ENCODE measurements at places on chromosomes 7 and 10. TPM values are rescaled to one million over a fixed set of nuclear protein-coding genes. Genes with fewer than 3 reads are reported as not detected.

The VAX1 gene
- total RNA-seq: not detected

The SYNPO2L gene
- 0.11 TPM for total RNA-seq

The FAS gene
- 2.1 TPM for total RNA-seq

The HYAL4 gene
- not detected for total RNA-seq

The OR6V1 gene
- not detected for total RNA-seq

The SEMA4G gene
- 13.0 TPM for total RNA-seq

GRCh38 chr7:157544226-157544625 is 207.4 kb downstream of the DNAJB6 start:
- peak; percentile 7 for DNase-seq

DNA sequence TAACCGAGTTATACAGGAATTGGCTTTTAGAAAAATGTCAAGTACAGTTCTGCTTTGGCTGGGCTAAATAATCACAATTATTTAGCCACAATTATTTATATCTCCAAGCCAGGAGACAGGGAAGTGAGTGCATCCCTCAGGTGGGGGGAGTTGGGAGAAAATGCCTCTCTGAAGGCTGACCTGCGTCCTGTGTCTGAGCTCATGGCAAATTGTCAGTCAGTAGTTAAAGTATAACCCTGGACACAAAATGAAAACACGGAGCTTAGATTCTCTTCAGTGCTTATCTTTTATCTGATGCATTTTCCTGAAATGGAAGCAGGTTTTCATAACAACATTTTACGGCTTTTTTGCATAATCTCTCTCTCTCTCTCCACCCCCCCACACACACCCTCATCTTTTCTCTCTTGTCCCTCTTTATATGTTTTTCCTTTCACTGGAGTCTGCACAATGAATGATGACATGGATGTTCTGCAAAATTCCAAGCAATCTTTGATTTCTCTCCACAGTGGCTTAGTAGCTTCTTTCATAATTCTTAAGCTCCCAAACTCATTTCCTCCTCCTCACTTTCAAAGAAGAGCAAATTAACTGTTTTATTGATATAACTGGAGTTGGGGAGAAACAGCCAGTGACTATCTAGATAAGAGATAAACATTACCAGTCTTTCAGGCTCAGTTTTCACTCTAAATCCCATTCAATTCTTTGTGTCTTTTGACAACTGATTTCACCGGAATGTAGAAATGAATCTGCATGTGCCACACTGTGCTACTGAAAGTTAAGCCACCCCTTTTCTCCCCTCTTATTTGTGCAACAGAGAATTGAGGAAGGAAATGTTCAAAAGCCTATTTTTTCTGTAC is 521.4 kb upstream of the GHITM start:
- no peak for DNase-seq

GRCh38 chr10:17479015-17479615 is 24.7 kb upstream of the ST8SIA6 start:
- no peak for DNase-seq

- no peak for DNase-seq
Observed at GRCh38 chr10:131851346-131851745, 49.5 kb upstream of the PPP2R2D start.

- DNase-seq: peak; percentile 45
Observed at GRCh38 chr7:38796626-38797501, 112.1 kb downstream of the VPS41 start.

GRCh38 chr10:32961895-32962369 is 3.9 kb upstream of the ITGB1 start:
- no peak for DNase-seq

GRCh38 chr7:71021131-71021530 is 110.8 kb upstream of the GALNT17 start:
- no peak for DNase-seq

DNA sequence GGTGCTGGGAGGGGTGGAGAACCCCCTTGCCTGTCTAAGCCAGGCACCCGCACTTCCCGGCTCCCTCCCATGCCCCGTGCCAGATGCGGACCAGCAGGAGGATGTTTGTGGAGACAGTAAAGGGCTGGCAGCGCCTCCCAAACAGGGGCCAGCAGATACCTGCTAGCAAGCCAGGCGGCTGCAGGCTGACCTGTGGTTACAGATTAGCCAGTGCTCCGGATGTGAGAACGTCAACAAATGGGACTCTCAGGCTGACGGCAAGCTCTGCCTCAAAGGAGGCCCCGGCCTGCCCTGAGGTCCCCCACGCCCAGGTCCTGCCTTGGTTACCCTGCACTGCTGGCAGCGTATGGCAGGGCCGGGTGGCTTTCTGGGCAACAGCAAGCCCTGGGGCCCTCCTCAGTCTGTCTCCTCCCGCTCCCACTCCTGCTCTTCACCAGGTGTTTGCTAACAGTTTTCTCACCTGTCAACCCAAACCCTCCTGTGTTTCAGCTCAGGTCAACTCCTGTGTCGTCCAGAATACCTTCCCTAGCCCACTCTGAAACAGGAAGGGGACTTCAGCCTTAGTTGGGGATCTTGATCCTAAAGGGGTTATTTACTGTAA is 85.4 kb downstream of the NEURL1 start:
- no peak for DNase-seq

DNA sequence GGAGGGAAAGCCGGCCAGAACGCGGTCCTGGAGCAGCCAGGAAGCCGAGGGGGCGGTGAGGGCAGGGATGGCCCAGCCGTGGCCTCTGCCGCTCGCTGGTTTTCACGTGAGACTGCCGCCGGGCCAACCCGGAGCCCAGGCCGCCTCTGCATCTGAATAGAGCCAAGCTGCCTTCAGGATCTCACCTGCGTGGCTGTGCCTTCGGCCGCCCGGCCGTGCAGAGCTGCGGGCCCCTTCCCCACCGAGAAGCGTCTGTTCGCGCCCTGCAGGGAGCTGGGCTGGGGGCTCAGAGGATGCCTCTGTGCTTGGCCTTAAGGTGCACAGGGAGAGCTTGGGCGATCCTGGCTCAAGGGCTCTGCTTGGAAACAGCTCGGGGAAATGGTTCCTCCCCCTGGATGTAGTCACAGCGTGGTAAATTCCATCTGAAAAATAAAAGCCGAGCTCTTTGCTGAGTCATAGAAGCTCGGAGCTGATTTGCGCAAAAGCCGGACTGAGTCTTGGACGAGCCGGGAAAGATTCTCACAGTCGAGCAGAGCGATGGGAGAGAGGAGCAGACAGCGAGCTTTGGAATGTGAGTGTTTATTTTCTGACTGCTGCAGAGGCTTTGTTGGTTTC is at the start of gene JAKMIP3:
Gene JAKMIP3 (plus strand): TSS at position 456 of the 615 bp plus-strand sequence. CDS start 38,863 bp downstream, outside the sequence.
- DNase-seq: peak; percentile 64

GRCh38 chr10:48414778-48415177 is 108.3 kb downstream of the MAPK8 start:
- DNase-seq: no peak

DNA sequence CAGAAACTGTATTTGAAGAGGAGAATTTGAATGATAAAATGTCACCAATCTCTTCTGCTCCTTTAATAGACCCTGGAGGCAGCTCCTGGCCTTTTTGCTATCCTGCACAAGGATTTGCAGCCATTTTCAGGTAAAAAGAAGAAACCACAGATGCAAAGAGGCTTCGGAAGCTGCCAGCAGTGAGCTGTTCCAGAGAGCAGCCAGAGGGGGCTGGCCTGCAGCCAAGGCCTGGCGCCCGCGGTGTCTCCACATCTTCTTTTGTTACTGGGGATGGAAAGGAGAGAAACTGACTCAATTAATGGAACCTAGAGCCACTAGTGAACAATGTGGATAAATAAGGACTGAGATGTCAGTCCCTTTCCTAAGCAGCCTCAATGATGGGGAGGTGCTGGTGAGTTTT is 23.9 kb upstream of the GPR26 start:
- DNase-seq: no peak

DNA sequence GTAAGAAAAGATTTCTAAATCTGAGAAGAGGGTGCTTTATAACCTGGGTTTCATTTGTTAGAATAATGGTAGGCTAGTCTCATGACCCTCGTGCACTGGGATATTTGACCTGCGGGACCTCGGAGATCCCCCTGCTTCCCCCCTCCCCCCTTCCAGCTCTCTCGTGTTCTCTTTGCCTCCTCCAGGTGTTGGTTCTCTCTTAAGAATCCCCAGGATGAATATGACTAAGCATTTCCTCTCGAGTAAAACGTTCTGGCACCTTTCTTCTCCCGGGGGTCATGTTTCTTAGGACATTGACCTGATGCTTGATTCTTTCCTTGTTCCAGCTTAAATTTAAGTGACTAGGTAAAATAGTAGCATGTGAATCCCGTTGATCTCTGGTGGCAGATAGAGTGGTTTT is 71.2 kb downstream of the SHH start:
- DNase-seq: no peak

DNA sequence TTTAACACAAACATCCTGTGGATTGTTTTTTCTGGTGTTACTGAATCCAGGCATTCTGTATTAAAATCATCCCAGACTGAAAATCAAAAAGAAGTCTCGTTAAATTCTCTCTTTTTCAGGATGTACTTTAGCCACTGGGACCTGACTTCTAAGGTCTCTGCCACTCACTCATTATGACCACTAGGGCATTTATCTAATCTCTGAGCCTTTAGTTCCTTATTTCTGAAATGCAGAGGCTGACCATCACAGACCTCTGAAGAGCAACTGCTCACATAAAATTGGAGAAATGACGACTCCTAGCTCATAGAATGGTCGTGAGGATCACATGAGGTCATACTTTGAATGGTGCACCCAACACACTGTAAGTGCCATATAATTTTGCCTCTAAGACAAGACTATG is 63.2 kb downstream of the KCNMA1 start:
- DNase-seq: no peak
